NCI-H2227 treated with DMSO at 0.1 percent for 48 hours (cell line): ENCODE measurements at places on chromosomes 1 and 21.

DNA sequence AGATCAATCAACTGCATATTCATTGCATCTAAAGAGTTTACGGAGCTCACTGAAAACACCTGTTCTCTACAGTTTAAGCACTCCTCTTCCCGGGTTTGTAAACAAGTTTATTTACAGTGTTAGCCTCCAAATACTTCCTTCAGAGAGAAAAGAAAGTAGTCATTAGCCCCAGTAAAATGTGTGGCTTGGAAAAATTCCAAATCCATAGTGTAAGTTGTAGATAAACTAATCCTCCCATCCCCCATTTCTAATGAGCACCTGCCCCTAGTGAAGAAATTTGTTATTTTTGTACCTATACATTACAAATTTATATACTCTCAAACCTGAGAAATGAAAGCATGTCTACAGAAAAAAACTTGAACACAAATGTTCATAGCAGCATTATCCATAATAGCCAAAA, 21.9 kb downstream of the PUM1 start:
- no peak for DNase-seq

GRCh38 chr1:172909606-172910326, 141.0 kb downstream of the TNFSF18 start:
- no peak for DNase-seq

- DNase-seq = no peak
These were observed 23.3 kb downstream of the STUM start for GRCh38 chr1:226571893-226572292.

DNA sequence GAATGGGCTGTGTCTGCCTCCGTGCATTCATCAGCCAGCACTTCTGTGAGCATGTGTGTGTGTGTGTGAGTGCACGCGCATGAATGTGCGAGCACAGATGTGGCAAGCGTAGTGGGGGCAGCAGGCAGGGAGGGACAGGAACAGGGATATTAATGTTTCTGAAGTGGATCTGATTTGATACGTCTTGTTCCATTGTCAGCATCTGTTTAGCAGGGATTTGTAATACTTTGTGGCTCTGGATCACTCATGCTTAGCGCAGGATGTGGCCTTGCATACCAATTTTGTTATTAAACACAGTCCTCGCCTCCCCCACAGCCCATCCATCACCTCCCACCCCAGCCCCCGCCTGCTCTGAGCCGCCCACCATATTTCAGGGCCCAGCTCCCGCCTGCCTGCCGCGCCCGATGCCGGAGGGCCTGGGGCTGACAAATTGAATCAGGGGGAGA, 52.4 kb downstream of the TMEM53 start:
- DNase-seq = no peak

DNA sequence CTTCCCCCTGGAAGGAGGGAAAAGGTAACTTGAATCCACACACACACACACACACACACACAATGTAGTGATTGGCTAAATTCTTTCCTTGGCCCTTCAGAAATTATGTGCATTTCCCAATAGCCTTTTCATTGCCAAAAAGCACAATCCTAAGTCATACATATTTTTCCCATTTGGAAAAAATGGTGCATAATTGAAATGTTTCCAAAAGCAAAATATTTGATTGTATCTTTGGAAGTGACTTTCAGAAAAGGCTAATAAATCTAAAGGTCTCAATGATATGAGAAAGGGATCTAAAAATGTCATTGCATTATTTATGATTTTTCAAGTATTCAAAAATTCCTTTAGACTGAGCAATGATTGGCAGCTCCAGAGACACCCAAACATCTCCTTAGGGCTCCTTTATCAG, 43.5 kb upstream of the NEK7 start:
- no peak for DNase-seq

GRCh38 chr1:42691157-42691498, 8.9 kb downstream of the YBX1 start:
- no peak for DNase-seq

GRCh38 chr1:236284291-236284721, 2.5 kb upstream of the ERO1B start:
- DNase-seq = no peak

DNA sequence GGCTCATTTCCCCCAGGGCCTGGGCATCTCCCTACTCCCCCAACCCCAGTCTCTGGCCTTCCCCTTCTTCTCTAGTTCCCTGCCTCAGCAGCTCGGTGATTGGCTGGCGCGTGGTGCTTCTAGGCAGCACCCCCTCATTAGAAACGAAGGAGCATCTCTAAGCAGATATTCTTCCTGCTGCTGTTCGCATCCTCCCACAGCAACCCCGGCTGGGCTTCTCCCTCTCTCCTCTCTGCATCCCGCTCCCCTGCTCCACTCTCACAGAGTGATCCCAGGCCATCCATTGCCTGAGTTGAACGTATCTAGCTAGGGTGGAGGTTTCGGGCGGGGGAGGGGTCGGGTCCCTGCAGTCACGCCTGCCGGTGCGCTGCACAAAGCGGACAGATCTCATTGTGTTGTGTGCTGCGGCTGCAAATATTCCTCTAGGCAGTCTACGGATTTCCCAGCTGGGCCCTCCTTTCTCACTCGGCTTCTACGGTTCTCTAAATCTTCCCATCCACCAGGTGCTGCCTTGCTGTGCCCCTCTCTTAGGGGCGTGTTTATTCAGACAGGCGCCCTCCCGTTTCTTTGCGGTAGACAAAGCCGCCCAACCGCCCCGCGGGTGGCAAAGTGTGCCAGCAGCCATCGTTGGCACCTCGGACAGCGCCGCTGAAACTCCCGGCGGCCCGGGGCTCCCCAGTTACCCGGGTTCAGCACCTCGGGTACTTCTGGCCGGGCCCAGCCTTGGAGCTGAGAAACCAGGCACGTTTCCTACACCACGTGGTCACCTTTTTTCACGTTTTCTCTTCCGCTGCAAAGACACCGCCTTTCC, 2.2 kb downstream of the CACNA1E start:
- peak; percentile 75 for DNase-seq

- no peak for DNase-seq
These were observed 2.1 kb downstream of the KAZN start for GRCh38 chr1:14600405-14601112.

GRCh38 chr1:86699186-86699585, 5.2 kb upstream of the SH3GLB1 start:
- DNase-seq = no peak

DNA sequence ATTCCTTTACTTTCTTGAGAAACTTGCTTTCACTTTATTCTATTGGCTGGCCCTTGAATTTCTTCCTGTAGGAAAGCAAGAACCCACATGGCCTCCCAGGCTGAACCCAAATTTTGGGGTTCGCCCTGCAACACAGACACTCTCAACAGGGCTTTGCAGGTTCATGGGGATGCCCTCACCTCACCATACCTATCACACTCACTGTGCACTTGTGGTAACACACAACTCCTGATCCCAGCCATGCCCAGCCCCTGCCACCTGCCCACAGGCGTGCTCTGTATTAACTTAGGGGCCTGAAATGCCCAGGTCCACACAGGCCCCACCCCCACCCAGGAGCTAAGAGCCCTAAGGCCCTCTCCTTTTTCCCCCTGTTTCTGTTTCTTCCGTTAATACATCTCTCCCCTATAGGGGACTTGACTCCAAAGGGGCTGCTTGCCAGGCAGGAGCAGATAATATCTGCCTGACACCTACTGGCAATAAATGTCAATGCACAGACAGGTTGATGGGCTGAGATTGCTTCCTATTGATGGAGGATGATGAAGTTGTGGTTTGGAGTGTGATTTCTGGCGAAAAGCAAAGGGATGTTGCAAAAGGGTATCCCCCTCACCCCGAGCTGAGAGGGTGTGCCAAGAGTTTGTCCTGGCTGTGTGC, 171.5 kb downstream of the AJAP1 start:
- no peak for DNase-seq

DNA sequence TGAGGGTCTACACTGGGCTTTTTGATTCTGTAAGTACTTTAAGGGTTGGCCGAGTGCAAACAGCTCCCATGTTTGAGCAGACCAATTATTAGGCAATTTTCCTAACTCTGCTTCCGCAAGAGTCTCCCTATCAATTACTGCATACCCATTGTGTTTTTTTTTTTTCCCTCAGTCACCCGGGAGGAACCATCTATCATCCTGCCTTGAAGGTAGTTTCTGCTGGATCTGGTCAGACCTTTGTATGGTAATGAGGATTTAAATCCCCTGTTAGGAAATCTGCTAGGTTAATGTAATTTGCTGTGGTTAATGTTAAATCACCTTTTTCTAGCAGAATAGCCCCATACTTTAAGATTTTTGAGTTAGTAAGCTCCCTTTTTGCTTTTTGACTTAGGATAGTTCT, 40.8 kb upstream of the WARS2 start:
- no peak for DNase-seq

- DNase-seq = no peak
These were observed 179.4 kb downstream of the ZP4 start for GRCh38 chr1:237711281-237711680.

GRCh38 chr21:29218749-29219148, 80.0 kb upstream of the BACH1 start:
- DNase-seq = no peak

GRCh38 chr1:38376577-38376976, 330.0 kb upstream of the POU3F1 start:
- DNase-seq = no peak

DNA sequence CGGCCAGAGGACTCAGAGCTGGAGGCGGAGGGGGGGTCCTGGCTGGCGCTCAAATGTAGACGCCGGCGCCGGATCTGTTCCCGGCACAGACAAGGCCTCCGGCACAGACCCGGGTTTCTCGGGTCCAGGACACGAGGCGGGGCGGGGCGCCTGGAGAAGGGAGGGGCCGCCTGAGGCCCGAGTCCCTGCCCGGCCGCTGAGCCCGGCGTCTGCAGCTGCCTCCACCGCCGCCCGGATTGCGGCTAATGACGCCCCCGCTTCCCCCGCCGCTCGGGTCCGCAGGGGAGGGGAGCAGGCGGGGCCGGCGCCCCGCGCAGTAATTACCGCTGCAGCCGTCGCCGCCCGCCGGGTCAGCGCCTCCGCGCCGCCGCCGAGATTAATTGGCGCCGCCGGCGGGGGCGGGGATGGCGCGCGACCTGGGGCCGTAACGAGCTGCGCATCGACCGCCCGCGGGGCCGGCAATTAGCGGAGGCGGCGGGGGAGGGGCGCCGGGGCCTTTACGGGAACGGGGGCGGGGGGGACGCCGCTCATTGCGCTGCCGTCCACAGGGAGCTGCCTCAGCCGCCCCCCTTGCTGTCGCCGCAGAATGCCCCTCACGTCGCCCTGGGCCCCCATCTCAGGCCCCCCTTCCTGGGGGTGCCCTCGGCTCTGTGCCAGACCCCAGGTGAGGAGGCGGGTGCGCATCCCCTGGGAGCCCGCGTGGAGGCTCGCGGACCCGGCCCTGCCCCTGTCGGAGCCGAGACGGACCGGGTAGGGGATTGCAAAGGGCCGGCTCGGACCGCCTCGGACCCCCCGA, 17.3 kb downstream of the NOC2L start:
- DNase-seq = peak; percentile 90

DNA sequence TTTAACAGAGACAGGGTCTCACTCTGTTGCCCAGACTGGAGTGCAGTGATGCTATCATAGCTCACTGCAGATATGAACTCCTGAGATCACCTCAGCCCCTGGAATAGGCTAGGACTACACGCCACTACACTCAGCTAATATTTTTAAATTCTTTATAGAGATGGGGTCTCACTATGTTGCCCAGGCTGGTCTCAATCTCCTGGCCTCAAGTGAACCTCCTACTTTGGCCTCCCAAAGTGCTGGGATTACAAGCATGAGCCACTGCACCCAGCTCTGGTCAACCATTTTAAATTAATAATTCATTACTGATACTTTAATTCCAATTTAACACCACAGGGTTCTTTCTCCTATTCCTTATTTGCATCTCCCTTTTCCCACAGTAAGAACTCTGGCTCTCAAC, 18.5 kb upstream of the EPS15 start:
- no peak for DNase-seq

DNA sequence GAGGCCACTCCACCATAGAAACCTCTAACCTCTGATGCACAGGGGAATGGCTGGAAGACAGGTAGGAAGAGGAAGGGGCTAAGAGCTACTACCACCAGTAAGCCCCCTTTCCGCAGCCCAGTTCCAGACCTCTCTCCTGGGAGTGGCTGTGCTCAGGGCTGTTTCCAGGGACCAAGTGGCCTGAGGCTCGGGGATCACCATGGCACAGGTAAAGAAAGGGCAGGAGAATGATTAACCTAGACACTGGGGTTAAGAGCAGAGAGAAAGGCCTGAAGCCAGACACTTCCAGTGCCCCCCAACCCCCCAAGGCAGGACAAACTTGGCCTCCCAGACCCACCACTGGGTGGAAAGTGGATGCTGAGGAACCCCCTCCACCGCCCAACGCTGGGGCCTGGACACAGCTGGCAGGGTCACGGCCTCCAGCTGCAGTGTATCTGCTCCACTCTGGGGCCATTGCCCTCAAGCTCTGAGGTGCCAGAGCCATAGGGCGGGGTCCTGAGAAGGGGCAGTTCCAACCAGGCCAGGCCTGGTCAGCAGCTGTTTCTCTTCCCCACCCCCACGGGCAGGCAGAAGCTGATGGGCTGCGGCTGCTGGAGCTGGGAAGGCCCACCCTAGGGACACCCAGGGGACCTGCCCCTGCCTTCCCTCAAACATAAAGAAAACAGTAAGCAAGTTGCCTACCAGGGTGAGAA, 2.6 kb downstream of the TAGLN2 start:
- DNase-seq = no peak

- peak; percentile 77 for DNase-seq
These were observed 135.4 kb downstream of the PROX1 start for GRCh38 chr1:214123061-214123784.

DNA sequence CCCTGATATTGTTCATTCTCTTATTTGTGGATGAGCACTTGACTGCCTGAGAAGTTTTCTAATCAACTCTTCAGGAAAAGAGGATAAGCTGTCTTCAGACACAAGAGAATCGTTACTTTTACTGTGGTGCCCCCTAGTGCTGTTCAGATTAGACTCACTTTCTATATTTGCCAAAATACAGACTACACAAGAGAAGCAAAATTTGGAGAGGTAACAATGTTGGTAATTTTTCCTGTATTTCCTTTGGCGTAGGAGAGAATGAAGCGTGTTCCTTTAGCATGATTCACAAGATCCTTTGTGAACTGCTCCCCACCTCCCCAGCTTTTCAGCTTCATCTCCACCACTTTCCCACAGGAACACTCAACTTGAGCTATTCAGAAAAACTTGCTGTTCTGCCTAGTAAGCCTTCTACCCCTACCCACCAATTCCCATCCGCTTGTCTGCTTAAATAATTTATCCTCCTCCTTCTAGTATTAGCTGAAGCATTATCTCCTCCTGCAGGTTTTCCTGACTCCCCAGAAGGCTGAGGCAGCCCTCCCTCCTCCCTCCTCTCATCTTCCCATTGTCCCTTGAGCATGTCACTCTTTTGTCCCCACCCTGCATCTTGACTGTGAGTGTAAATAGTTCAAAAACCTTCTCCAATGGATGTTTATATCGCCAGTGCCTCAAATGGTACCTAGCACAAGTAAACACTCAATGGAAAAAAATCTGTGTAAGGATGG, 4.5 kb downstream of the TNFSF4 start:
- no peak for DNase-seq

GRCh38 chr1:175857756-175858155, 114.4 kb upstream of the TNR start:
- DNase-seq = peak; percentile 70

GRCh38 chr1:26010825-26011224, 10.8 kb upstream of the EXTL1 start:
- DNase-seq = no peak
